ENCODE measurements at places on chromosomes 4 and X. TPM values are rescaled to one million over a fixed set of nuclear protein-coding genes. Genes with fewer than 3 reads are reported as not detected.

SLC6A14 gene
- 0.92 TPM for polyA plus RNA-seq

KIT gene
- 0.49 TPM for polyA plus RNA-seq

IL21 gene
- polyA plus RNA-seq: not detected

ZNF185 gene
- polyA plus RNA-seq: 220 TPM

C4orf54 gene
- under 0.01 TPM for polyA plus RNA-seq

CWH43 gene
- 19.3 TPM for polyA plus RNA-seq

ABCG2 gene
- 0.39 TPM for polyA plus RNA-seq

DCAF4L1 gene
- polyA plus RNA-seq: 0.06 TPM

GABRQ gene
- polyA plus RNA-seq: 0.60 TPM

PAGE2 gene
- polyA plus RNA-seq: not detected

OTC gene
- polyA plus RNA-seq: 0.12 TPM

GABRG1 gene
- 0.01 TPM for polyA plus RNA-seq

GPR34 gene
- 0.65 TPM for polyA plus RNA-seq

ARAP2 gene
- polyA plus RNA-seq: 7.5 TPM

CLDN22 gene
- 0.09 TPM for polyA plus RNA-seq

CASP3 gene
- polyA plus RNA-seq: 12.2 TPM

NMU gene
- 47.9 TPM for polyA plus RNA-seq

RNF150 gene
- polyA plus RNA-seq: 0.41 TPM

TDO2 gene
- 0.14 TPM for polyA plus RNA-seq

SMR3B gene
- not detected for polyA plus RNA-seq

ZFYVE28 gene
- 5.2 TPM for polyA plus RNA-seq

NKX6-1 gene
- polyA plus RNA-seq: 8.2 TPM

SHROOM2 gene
- 3.8 TPM for polyA plus RNA-seq

SPANXN3 gene
- not detected for polyA plus RNA-seq

ART3 gene
- polyA plus RNA-seq: 0.29 TPM

NUDT11 gene
- 0.49 TPM for polyA plus RNA-seq

VGLL1 gene
- 0.76 TPM for polyA plus RNA-seq

SNX12 gene
- 18.9 TPM for polyA plus RNA-seq

MAGEE2 gene
- not detected for polyA plus RNA-seq

NKX3-2 gene
- polyA plus RNA-seq: 0.04 TPM

FAM47A gene
- not detected for polyA plus RNA-seq

PCDH10 gene
- polyA plus RNA-seq: 0.06 TPM

OGT gene
- polyA plus RNA-seq: 61.3 TPM

TRPC5OS gene
- polyA plus RNA-seq: not detected

FAM236D gene
- polyA plus RNA-seq: not detected

PNMA6A gene
- 0.15 TPM for polyA plus RNA-seq

Measured in esophagus (tissue), 2 donors.